Osteocyte (in vitro differentiated cells): ENCODE measurements at places on chromosomes 3 and 15. TPM values are rescaled to one million over a fixed set of nuclear protein-coding genes. Genes with fewer than 3 reads are reported as not detected.

The HPS3 gene
- 19.3 and 22.4 TPM in 2 replicates for total RNA-seq

The DPPA4 gene
- 0.75 and 1.8 TPM in 2 replicates for total RNA-seq

The NR2E3 gene
- not detected in 2 replicates for total RNA-seq

The STAC gene
- total RNA-seq, result not detected in 2 replicates

The UROC1 gene
- not detected in 2 replicates for total RNA-seq

The AADACL2 gene
- total RNA-seq, result not detected in 2 replicates

The IL5RA gene
- not detected in 2 replicates for total RNA-seq

The TMEM207 gene
- not detected in 2 replicates for total RNA-seq

The CELF6 gene
- total RNA-seq, result 0.65 and 0.86 TPM in 2 replicates

The BFSP2 gene
- total RNA-seq, result not detected in 2 replicates

The UTS2B gene
- 0.55 and 0.75 TPM in 2 replicates for total RNA-seq

The NMNAT3 gene
- total RNA-seq, result 2.2 and 2.5 TPM in 2 replicates

The LRRC49 gene
- total RNA-seq, result 8.9 and 12.5 TPM in 2 replicates

The TGM5 gene
- not detected in 2 replicates for total RNA-seq

- H3K36me3 ChIP-seq, result peaks cover 29% of the 10 kb centered on the region
- no peaks in the 10 kb centered on the region for H3K27me3 ChIP-seq
- no peak overlapping the region for H3K4me3 ChIP-seq
- peak overlapping the region; percentile 70 for H3K27ac ChIP-seq
Observed at GRCh38 chr3:127707851-127708411, 35.2 kb downstream of the ABTB1 start.

DNA sequence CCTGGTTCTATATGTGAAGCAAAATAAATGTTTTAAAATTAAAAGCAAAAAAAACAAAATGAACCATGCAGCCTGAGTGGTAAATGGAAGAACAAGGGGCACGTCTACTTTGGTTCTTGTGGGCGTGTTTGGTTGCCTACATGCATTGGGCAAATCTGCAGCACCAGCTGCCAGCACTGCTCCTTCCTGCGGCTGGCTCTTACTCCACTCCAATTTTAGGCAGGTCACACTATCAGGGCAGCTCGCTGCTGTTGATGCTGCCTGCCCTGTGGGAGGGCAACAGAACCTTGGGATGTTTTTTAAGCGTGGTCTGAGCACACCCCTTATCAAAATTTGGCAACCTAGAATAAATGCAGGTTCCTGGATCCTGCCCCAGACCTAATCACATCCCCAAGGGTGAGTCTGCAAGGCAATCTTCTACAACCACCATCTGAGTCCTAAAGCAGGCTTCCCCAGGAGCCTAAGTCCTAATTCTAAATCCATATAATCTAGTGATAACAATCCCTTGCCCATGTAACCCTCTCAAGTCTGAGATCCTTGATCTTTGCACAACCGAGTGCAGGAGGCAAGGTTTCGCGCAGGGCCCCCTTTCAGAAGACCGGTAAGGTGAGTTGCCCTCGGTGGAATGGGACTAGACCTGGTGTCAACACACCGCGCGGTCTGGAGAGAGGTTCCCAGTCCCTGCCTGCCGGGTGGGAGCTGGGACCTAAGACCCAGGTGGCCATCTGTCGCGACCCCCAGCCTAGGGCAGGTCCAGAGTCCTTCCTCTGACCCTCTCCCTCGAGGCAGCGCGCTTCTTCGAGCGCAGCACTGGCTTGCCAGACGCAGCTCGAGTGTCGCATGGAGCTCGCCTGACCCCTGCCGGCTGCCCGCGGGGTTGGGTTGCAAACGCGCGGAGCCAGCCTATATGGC lies 15.9 kb downstream of the IVD start:
- no peaks in the 10 kb centered on the region for H3K27me3 ChIP-seq
- peaks cover 12% of the 10 kb centered on the region for H3K4me1 ChIP-seq
- peaks cover 9% of the 10 kb centered on the region for H3K36me3 ChIP-seq
- no peak overlapping the region for H3K27ac ChIP-seq

- H3K36me3 ChIP-seq, result peaks cover 2% of the 10 kb centered on the region
- peaks cover 31% of the 10 kb centered on the region for H3K4me1 ChIP-seq
- H3K27ac ChIP-seq, result peak overlapping the region; percentile 64
- no peak overlapping the region for H3K4me3 ChIP-seq
- no peak for DNase-seq
- H3K27me3 ChIP-seq, result no peaks in the 10 kb centered on the region
Observed at GRCh38 chr15:35540885-35541284, 5.1 kb downstream of the DPH6 start.

DNA sequence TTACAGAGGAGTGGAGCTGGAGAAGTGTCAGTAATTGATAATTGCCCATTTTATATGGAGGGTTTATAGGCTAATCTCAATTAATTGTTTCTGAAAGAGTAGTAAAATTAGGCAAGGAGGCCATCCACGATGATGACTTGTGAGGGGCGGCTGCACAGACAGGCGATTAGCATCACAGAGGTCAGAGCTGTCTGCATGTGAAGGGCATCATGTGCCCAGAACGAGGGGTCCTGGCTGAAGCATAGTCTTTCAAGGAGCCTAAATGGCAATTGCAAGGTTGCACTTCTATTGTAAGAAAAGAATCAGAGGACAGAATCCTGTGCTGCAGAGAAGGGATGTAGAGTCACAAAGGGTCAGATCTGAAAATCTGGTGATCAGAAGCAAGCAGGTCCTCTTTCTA lies 196.6 kb downstream of the EBLN2 start:
- H3K4me1 ChIP-seq, result no peaks in the 10 kb centered on the region
- H3K27me3 ChIP-seq, result peaks cover 23% of the 10 kb centered on the region
- H3K36me3 ChIP-seq, result no peaks in the 10 kb centered on the region
- DNase-seq, result no peak
- no peak overlapping the region for H3K4me3 ChIP-seq

DNA sequence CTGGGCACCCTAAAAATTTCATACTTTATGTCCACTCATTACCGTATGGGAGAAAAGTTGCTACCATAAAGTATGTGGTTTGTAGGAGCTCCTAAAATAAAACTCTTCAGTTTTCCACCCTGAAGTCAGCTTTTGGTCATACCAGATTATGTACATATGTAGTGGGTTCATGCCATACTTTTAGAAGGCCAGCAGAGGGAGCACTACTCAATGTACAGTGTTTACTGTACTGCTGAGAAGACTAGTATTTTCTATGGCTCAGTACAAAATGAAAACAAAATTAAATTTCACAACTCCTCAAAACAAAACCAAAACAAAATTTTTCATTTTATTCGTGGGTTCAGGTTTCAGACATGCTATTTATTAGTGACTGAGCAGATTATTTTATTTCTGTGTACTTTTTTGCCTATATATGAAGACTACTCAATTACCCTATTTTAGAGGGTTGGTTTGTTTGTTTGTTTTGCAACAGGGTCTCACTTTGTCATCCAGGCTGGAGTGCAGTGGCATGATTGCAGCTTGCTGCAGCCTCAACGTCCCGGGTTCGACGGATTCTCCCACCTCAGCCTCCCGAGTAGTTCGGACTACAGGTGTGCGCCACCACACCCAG lies 24.3 kb downstream of the NXPE3 start:
- no peak for DNase-seq
- no peaks in the 10 kb centered on the region for H3K27me3 ChIP-seq
- peaks cover 4% of the 10 kb centered on the region for H3K4me1 ChIP-seq
- no peak overlapping the region for H3K27ac ChIP-seq

GRCh38 chr3:19945969-19946831 lies 697 bp upstream of the RAB5A start:
- peaks cover 9% of the 10 kb centered on the region for H3K36me3 ChIP-seq
- peak overlapping the region; percentile 100 for H3K27ac ChIP-seq
- peaks cover 32% of the 10 kb centered on the region for H3K4me1 ChIP-seq
- DNase-seq, result no peak
- no peaks in the 10 kb centered on the region for H3K27me3 ChIP-seq

- peaks cover 13% of the 10 kb centered on the region for H3K4me1 ChIP-seq
- H3K27ac ChIP-seq, result no peak overlapping the region
- peaks cover 2% of the 10 kb centered on the region for H3K36me3 ChIP-seq
- DNase-seq, result no peak
Observed at GRCh38 chr3:66000506-66000905, 38.2 kb downstream of the MAGI1 start.

- no peaks in the 10 kb centered on the region for H3K27me3 ChIP-seq
- DNase-seq, result no peak
- no peak overlapping the region for H3K4me3 ChIP-seq
- H3K4me1 ChIP-seq, result peaks cover 37% of the 10 kb centered on the region
- no peak overlapping the region for H3K27ac ChIP-seq
Observed at GRCh38 chr15:40789999-40790398, 16.9 kb upstream of the ZFYVE19 start.

GRCh38 chr15:96218623-96219455 lies 111.7 kb upstream of the NR2F2 start:
- no peak overlapping the region for H3K27ac ChIP-seq
- peaks cover 20% of the 10 kb centered on the region for H3K36me3 ChIP-seq
- no peak for DNase-seq
- no peaks in the 10 kb centered on the region for H3K27me3 ChIP-seq
- H3K4me3 ChIP-seq, result no peak overlapping the region
- peaks cover 5% of the 10 kb centered on the region for H3K4me1 ChIP-seq

- H3K27ac ChIP-seq, result no peak overlapping the region
- peaks cover 45% of the 10 kb centered on the region for H3K36me3 ChIP-seq
- no peaks in the 10 kb centered on the region for H3K4me1 ChIP-seq
Observed at GRCh38 chr3:51657234-51657633, 13.8 kb upstream of the TEX264 start.

- H3K27me3 ChIP-seq, result no peaks in the 10 kb centered on the region
- H3K27ac ChIP-seq, result no peak overlapping the region
- no peak for DNase-seq
- H3K4me3 ChIP-seq, result no peak overlapping the region
- H3K4me1 ChIP-seq, result peaks cover 9% of the 10 kb centered on the region
Observed at GRCh38 chr3:24502690-24503089, 8.0 kb upstream of the THRB start.

- DNase-seq, result no peak
- peaks cover 18% of the 10 kb centered on the region for H3K27me3 ChIP-seq
- H3K4me1 ChIP-seq, result peaks cover 27% of the 10 kb centered on the region
- peaks cover 7% of the 10 kb centered on the region for H3K36me3 ChIP-seq
- peak overlapping the region; percentile 99 for H3K4me3 ChIP-seq
Observed at GRCh38 chr3:101513419-101513986, 491 bp upstream of the SENP7 start.

- H3K36me3 ChIP-seq, result no peaks in the 10 kb centered on the region
- no peak overlapping the region for H3K27ac ChIP-seq
- H3K4me3 ChIP-seq, result no peak overlapping the region
- H3K4me1 ChIP-seq, result no peaks in the 10 kb centered on the region
Observed at GRCh38 chr3:67291287-67292252, 293.5 kb downstream of the KBTBD8 start.

- H3K27me3 ChIP-seq, result peaks cover 52% of the 10 kb centered on the region
- H3K4me3 ChIP-seq, result no peak overlapping the region
- H3K4me1 ChIP-seq, result no peaks in the 10 kb centered on the region
- H3K27ac ChIP-seq, result no peak overlapping the region
Observed at GRCh38 chr3:133362539-133362938, 37.3 kb upstream of the BFSP2 start.

- no peak for DNase-seq
- H3K4me1 ChIP-seq, result no peaks in the 10 kb centered on the region
Observed at GRCh38 chr3:85360742-85361387, 402.1 kb downstream of the CADM2 start.

DNA sequence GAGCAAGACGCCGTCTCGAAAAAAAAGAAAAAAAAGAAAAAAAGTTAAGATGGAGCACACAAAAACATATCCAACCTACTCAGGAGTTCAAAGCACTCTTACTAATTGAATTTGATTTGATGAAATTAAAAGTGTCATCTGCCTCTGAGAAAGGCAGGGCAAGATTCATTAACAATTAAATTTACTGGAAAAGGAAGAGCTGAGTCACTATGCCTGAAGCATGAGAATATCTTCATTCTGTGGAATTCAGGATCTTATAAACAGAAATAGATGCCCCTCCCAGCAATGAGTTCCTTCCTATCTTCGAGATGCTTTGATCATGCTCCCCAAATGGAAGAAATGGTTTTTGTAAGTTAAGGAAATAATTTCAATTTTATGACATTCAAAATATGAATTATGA lies 61.0 kb upstream of the ST3GAL6 start:
- no peaks in the 10 kb centered on the region for H3K36me3 ChIP-seq
- H3K4me1 ChIP-seq, result peaks cover 36% of the 10 kb centered on the region
- no peaks in the 10 kb centered on the region for H3K27me3 ChIP-seq
- peak overlapping the region; percentile 76 for H3K27ac ChIP-seq
- DNase-seq, result no peak
- H3K4me3 ChIP-seq, result no peak overlapping the region

- peaks cover 2% of the 10 kb centered on the region for H3K36me3 ChIP-seq
- DNase-seq, result no peak
- no peaks in the 10 kb centered on the region for H3K27me3 ChIP-seq
- peak overlapping the region; percentile 77 for H3K27ac ChIP-seq
Observed at GRCh38 chr3:115800489-115801075, 177.3 kb downstream of the GAP43 start.

GRCh38 chr3:67327582-67327981 lies 326.8 kb downstream of the SUCLG2 start:
- H3K36me3 ChIP-seq, result no peaks in the 10 kb centered on the region
- peaks cover 5% of the 10 kb centered on the region for H3K27me3 ChIP-seq
- H3K4me3 ChIP-seq, result no peak overlapping the region
- no peak for DNase-seq

GRCh38 chr3:31300456-31301443 lies 232.0 kb upstream of the STT3B start:
- H3K36me3 ChIP-seq, result no peaks in the 10 kb centered on the region
- no peak overlapping the region for H3K4me3 ChIP-seq
- H3K27ac ChIP-seq, result no peak overlapping the region
- H3K27me3 ChIP-seq, result peaks cover 3% of the 10 kb centered on the region
- no peak for DNase-seq

DNA sequence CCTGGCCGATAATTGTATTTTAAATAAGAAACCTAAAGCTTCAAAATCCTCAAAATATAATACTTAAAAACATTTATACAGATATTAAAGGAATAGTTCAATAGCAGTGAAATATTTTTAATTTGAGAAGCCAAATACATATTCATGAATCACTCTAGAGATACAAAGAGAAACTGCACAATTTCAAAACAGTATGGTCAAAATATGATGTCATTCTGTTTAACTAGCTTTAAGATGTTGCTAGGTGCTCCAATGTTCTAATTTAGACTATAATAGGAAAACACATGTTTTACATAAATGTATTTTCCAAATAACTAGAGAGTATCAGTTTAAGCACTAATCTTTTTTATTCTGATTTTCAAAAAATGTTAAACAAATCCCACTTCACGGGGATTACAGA lies 10.3 kb upstream of the NRROS start:
- DNase-seq, result no peak
- H3K4me1 ChIP-seq, result peaks cover 15% of the 10 kb centered on the region
- H3K36me3 ChIP-seq, result no peaks in the 10 kb centered on the region
- H3K27ac ChIP-seq, result no peak overlapping the region
- H3K4me3 ChIP-seq, result no peak overlapping the region
- H3K27me3 ChIP-seq, result peaks cover 12% of the 10 kb centered on the region

DNA sequence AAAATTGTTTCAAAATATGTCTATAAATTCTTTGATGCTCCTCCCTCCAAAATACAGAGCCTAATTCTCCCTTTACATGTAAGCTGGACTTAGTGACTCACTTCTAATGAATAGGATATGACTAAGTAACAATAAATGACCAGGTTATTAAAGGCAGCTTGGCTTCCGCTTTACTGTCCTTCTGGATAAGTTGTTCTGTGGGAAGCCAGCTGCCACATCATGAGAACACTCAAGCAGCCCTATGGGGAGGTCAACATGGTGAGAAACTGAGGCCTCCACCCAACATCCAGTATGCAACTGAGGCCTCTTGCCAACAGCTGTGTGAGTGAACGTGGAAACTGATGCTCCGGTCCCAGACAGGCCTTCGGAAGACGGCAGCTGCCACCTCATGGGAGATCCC lies 247.3 kb upstream of the CHRM5 start:
- no peaks in the 10 kb centered on the region for H3K36me3 ChIP-seq
- peaks cover 11% of the 10 kb centered on the region for H3K4me1 ChIP-seq
- H3K27me3 ChIP-seq, result no peaks in the 10 kb centered on the region
- no peak for DNase-seq
